ENCODE measurements at places on chromosomes 2 and 18.
A peak's percentile ranks its signal among the peaks of the same experiment; 100 is the strongest.

DNA sequence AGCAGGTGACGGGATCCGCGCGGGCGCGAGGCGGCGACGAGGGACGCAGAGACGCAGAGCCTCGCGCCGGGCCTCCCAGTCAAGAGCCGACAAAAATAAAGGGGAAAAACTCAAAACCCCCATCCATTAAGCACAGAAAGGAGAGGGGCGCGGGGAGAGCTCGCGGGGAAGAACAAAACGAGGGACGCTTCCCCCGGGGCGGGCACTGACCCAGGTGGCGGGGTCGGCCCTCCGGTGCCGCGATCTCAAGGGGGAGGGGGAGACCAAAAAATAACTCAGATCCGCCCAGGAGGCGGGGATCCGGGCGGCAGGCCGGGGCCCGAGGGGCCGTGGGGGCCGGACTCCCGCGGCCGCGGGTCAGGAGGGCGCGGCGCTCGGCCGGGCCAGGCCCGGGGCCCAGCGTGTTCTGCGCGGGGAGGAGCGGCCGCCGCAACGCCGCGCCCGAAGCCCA is 597 bp downstream of the RNF103 start:
- DNase-seq = peak; percentile 9

GRCh38 chr2:135820003-135820618 is 16.9 kb downstream of the LCT start:
- peak; percentile 28 for DNase-seq

DNA sequence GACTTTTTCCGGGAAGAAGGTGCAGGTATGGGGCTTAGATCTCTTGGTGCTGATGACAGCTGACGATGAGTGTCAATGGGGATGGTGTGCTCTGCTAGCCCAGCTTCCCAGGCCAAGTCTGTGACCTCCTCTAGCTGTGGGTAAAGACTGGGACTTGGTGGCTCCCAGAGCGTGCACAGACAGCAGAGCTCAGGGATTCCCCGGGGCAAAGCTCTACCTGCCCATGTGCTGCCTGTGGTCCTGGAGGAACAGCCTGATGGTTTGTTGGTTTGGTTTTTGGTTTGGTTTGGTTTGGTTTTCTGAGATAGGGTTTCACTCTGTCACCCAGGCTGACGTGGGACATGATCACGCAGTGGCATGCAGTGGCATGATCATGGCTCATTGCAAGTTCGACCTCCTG is 19.2 kb downstream of the ATP6V1B1 start:
- no peak for DNase-seq

DNA sequence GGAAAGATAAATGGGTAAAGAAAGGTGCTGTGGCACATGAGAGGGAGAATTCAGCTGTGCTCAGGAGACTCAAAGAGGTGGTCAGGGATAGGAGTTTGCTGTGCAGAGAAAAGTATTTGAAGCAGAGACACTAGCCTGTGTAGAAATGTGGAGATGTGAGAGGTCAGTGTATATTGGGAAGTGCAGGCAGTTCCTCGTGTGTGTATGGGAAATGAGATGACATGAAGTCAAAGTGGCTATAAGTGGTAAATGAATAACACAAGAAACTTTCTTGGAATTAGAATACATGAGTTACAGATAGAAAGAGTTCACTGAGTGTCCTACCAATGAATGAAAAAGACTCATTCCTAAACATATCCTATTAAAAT is 11.6 kb downstream of the MAP3K20 start:
- no peak for DNase-seq

All from stimulated activated CD8-positive, alpha-beta memory T cell treated with anti-CD3 and anti-CD28 coated beads, Interleukin-4, amount 100 ng/mL, for 1 hour (primary cell).